ENCODE measurements at places on chromosomes 16 and 17.
A peak's percentile ranks its signal among the peaks of the same experiment; 100 is the strongest.

DNA sequence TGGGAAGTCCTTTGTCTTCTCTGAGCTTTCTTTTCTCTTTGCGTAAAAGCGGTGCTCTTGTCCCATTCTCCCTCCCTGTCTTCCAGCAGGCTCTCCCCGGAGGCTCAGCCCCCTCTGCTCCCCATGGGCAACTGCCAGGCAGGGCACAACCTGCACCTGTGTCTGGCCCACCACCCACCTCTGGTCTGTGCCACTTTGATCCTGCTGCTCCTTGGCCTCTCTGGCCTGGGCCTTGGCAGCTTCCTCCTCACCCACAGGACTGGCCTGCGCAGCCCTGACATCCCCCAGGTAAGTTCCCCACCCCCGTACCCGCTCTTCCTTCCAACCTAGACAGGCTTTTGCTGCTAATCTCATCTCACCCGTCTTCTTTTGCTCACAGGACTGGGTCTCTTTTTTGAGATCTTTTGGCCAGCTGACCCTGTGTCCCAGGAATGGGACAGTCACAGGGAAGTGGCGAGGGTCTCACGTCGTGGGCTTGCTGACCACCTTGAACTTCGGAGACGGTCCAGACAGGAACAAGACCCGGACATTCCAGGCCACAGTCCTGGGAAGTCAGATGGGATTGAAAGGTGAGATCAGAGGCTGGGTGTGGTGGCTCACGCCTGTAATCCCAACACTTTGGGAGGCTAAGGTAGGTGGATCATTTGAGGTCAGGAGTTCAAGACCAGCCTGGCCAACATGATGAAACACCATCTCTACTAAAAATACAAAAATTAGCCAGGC is 1.3 kb downstream of the TMEM219 start:
- DNase-seq = no peak

DNA sequence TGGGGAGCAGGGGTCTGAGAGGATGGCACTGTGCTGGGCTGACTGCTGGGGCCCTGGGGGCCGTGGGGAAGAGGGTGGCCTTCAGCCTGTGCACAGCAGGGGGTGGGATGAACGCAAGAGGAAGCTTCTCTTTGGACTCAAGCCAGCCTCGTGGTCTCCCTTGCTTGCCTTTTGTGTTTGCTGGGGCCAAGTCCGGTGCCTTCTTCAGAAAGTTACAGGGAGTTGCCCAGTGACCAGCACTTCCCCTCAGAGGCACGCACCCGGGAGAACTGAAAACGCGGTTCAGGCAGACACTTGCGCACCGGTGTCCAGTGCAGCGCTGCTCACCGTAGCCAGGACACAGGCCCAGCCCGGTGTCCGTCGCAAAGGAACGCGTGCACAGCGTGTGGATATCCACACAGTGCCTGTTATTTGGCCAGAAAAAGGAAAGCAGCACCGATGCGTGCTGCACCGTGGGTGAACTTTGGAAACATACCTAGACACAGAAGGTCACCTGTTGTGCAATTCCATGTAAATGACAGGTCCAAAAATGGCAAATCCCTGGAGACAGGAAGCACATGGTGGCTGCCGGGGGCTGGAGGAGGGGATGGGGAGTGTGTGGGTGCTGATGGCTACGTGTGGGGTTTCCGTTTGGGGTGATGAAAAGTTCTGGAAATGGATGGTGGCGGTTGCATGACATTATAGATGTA is 29.4 kb upstream of the NUDT16L1 start:
- DNase-seq = no peak

GRCh38 chr17:19720210-19720475 is 3.8 kb upstream of the SLC47A2 start:
- DNase-seq = no peak

DNA sequence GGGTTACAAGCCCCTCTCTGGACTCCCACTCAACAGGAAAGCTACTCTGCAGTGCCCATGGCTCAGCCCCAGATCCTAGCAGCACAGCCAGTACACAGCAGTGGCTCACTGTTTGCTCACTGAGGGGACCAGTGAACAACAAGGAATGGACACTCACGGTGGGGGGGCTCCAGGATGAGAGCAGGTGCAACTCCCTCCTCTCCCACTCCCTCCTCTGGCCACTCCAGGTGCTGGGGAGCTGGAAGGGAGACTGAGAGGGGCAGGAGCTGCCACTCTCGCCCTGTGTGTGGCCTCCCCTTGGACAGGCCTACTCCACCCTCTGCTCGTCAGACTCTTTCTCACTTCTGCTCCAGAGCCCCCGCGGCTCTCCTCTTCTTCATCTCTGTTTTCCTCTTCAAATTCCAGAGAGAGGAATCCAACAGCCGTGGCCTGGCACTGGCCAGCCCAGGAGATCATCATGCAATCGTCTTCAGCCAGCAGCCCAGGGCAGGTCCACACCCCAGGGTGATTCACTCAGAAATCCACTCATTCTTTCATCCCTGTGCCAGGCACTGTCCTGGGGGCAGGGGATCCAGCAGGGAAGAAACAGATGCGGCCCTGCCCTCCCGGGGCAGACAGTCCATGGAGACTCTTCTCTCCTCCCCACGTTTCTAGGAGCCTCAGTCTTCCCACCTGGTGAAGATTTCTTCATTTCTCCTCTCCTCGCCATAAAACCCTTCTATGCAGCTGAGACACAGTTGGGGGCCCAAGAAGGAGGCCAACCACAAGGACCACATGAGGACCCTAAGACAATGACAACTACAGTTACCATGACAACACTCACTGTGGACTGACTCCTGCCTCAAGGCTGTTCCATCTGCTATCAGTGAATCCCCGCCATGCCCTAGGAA is 30.7 kb downstream of the CFAP20 start:
- DNase-seq = peak; percentile 35

DNA sequence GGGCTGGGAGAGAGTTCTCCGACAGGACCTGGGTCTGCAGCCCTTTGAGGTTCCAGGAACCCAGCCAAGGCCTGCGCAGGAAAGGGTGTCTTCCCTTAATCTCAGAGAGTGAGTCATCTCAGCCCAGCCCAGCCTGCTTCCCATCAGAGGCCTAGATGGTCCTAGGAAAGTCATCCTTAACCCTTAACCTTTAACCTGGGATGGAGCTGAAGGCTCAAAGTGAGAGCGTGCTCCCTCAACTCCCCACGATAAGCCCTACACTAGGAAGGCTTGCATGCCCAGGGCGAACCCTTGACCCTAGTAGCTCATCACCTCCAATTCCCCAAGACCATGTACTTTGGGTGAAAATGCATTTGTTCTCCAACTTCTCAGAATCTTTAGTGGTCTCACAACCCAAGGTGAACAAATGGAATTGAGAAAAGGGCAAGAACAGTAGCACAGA is 4.8 kb upstream of the ATXN7L3 start:
- DNase-seq = no peak

GRCh38 chr16:17345043-17345442 is 125.7 kb downstream of the XYLT1 start:
- no peak for DNase-seq

All from retina (tissue), 1 donor.